T-helper 22 cell (primary cell): ENCODE measurements at places on chromosomes 1 and 21.

DNA sequence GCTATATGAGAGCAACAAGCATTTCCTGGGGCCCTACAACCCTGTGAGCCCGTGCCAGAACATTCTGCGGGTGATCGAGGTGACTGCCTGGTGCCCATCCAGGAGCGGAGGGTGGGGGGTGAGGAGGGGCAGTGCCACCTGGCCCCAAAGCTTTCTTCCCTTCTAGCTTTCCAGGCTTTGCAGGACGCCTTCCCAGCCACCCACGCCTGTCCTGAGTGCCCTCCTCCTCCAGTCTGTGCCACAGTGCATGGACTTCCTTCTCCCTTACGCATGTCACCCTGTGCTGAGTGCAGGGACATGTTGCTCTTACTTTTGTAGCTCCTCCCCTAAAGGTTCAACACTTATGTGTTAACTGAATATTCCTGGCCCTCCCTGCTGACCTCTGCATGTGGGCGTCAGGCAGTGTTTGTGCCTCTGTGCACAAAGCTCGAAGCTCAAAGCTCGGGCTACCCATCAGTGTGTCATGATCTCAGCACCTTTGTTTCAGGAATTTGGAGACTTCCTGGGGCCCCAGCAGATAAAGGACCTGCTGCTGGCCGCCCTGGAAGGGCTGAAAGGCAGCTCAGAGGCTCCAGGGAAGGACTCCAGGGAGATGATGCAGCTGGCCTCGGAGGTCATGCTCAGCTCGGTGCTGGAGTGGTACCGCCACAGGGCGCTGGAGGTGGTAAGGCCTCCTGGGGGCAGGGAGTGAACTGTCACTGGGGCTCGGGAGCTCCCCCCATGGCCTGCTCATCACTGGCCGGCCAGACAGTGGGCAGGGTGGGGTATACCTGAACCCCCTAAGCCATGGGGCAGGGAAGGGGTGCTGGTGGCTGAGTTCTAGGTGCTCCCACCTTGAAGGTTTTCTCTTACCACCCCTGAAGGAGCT is 36.7 kb upstream of the TTC4 start:
- no peak for DNase-seq

DNA sequence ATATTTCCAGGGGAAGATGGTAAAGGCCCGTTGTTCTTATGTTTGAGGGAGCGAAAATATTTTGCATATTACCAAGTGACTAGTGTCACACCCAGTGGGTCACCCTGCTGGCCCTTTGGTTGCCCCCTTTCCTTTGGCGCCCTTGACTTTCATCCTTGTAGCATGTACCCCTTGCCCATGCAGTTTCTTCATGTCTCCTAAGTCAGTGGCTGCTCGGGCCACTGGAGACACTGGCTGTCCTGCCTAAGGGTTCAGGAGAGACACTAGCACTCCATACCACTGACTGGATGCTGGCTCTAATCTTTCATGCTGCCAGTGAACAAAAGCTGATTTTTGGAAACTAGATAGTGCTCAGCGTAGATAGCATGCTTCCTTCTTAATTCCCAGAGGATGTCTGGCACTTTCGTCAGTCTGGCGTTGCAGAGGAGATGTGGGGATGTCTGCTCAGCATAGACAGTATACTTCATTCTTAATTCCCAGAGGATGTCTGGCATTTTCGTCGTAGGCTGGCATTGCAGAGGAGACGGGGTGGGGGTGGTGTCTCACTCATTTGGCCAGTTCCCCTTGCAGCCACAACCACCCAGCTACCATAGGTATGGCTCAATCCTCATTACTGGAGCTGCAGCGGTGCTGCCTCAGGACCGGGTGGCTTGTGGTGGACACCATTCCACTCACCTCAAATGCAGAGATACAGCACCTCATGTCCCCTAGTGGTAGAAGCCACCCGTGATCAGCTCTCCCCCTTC is 770.9 kb upstream of the TPTE start:
- no peak for DNase-seq

GRCh38 chr1:72670902-72671301 is 388.6 kb upstream of the NEGR1 start:
- DNase-seq: no peak

GRCh38 chr1:6185151-6185550 is 5.0 kb upstream of the CHD5 start:
- DNase-seq: no peak

- DNase-seq: no peak
These were observed 6.2 kb upstream of the KCNA10 start for GRCh38 chr1:110525249-110525595.

GRCh38 chr1:22737374-22738068 is 26.9 kb downstream of the EPHB2 start:
- no peak for DNase-seq

DNA sequence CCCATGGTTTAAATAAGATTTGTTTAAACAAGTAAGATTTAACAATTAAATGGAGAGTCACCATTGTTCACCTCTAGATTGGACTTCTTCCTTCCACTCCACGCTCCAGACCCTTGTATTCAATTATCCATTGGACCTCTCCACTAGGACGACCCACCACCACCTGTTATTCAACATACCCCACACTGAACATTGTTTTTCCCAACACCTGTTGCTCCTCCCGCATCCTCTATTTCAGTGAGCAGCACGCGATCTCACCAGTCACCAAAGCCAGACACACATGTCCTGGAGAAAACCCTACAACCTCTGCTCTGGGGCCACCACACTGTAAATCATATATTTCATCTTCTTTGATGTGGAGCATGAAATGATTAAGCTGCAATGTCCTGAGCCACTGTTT is 28.6 kb downstream of the ATP8B2 start:
- DNase-seq: no peak

GRCh38 chr1:99737016-99737415 is 29.4 kb downstream of the FRRS1 start:
- no peak for DNase-seq

DNA sequence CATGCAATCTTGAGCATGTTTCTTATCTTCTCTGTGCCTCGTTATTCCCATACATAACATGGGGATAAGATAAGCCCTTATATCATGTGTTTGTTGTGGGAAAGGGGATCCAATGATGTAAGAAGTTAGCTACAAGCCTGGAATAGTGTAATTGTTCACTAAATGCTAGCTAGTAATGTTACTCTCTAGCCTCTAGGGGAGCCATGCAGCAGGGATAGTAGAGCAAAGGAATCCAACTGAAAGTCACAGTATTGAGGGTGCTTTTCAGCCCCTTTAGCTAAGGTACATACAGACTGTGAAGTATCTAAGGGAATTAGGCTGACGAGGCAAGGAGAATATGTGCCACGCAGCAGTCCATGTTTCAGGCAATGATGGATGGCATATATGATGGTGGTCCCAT is 46.9 kb downstream of the IL23R start:
- no peak for DNase-seq

GRCh38 chr1:210747890-210748289 is 386.1 kb downstream of the KCNH1 start:
- DNase-seq: no peak

DNA sequence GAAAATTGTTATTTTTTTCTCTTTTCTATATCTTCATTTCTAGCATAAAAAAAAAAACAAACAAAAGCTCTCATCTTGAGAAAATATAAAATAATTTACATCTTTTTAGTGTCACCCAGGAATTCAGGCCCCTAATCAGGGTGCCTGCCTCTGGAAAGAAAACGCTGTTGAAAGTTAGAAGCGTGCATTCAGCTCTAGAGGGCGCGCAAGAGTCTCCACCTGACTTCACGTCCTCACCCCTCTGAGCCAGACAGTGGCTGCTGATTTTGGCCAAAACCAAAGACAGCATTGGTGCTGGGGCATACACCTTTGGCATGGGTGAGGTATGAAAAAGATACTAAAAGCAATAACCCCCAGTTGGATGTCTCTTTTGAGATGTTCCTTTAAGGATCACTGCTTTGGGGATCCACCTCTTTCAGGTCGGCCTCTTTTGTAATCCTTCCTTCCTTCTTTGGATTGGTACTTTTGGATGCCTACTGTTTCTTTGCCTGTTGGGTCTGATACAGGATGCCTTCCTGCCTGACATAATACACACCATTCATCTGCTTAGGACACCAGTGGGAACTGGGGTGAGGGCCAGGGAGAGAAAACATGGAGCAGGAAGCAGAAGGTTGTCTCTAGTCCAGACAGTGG is 77.6 kb upstream of the CHRM3 start:
- DNase-seq: no peak

DNA sequence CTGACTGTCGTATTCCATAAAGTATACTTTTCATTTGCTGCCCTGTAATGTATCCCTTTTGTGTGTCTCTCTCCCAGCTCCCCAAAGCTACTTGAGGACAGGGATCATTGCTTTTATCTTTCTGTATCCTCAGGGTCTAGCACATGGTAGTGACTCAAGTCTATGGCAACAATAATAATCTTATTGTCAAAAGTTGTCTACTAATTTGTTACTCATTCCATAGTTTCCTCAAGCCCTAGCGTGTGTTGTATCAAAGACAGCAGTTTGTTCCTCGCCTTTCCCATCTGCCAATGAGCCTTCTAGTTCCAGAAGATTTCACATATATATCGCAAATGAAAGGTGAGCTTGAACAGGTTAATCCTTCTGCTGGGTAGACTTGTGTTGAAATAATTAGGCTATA is 9.8 kb upstream of the SLC30A1 start:
- DNase-seq: no peak

- DNase-seq: no peak
These were observed 29.4 kb downstream of the CDK18 start for GRCh38 chr1:205533748-205534443.

- DNase-seq: peak; percentile 69
These were observed 21.6 kb upstream of the C1orf159 start for GRCh38 chr1:1137256-1138045.

DNA sequence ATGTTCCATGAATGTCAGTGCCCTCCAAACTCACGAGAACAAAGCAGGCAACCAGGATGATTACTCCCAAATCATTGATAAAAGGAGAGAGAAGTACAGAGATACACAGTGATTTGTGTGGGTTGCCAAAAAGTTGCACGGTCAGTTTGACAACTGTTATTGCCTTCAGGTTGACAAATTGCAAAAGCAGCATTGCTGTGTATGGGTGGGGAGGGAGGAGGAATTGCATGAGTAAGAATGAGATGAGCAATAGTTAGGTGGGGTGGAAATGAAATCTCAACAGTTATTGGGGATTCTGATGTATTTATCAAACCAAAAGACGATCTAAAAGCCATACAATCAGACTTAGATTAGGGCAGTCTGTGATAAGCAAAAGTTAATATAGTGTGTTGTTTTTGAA is 93.7 kb downstream of the NTMT2 start:
- no peak for DNase-seq

DNA sequence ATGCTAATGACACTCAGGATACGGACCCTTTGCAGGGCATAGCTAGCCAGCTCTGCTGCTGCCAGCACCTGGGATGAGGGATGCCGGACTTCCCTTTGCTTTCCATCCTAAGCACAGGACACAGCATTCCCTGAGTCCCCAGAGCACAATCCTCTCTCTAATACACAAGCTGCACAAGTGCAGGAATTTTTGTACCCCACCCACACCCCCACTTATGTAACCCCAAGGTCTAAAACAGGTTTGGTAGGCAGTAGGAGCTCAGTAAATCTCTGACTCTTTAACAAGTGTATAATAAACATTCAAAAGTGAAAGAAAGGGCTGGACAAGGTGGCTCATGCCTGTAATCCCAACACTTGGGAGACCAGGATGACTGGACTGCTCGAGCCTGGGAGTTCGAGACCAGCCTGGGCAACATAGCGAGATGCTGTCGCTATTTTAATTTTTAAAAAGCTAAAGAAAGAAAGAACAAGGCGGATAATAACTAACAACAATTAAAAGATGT is 42.2 kb upstream of the IGSF3 start:
- DNase-seq: no peak

DNA sequence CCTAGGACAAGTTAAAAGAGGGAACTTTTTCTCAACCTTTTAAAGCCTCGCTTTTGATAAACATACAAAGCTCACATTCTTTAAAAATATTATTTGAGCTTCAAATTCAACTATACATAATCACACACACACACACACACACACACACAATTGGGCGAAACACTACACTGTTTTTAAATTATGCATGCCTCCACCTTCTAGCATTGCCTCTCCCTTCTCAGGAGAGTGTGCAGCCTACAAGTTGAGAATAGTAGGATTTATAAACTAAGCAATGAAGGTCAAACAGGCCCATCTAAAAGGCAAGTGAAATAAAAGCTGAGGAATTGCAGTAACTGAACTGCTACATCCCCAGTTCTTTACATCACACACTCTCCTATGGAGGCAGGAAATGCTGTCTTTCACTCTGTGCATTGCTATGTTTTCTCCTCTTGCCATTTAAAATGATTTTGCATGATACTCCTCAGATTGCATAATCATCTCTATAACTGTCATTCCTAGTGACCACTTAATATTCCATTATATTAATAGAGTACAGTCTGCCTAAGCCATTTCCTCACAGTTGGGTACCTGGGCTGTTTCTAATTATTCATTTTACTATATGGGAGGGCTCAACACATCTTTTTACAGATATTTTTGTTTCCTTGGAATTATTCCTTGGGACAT is 92.5 kb upstream of the KCNE2 start:
- no peak for DNase-seq

DNA sequence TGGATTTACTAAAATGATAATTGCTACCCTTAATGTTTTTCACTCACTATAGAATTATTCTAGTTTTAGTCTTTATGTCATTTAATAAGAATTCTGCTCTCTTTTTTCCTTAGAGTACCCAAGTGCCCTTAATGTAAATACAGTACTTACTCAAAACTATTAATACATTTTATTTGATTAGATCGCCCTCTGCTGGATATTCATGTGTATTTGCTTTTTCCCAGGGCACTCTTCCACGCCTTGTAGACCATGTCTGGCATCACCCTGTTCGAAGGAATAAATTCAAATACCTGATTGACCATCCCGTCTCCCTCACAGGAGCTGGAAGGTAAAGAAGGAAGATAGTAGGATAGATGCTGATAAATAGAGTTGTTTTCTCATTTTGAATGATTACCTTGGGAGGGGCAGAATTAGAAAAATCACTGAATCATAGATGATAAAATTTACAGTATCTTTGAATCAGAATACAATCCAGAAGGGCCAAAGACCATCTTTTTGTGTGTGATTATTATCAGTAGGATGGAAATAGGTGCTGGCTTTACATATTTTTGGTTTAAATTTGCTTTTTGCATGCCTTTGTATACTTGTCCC is 4.1 kb downstream of the AXDND1 start:
- peak; percentile 1 for DNase-seq
